ENCODE measurements at places on chromosomes 3 and 15. TPM values are rescaled to one million over a fixed set of nuclear protein-coding genes. Genes with fewer than 3 reads are reported as not detected.

DNA sequence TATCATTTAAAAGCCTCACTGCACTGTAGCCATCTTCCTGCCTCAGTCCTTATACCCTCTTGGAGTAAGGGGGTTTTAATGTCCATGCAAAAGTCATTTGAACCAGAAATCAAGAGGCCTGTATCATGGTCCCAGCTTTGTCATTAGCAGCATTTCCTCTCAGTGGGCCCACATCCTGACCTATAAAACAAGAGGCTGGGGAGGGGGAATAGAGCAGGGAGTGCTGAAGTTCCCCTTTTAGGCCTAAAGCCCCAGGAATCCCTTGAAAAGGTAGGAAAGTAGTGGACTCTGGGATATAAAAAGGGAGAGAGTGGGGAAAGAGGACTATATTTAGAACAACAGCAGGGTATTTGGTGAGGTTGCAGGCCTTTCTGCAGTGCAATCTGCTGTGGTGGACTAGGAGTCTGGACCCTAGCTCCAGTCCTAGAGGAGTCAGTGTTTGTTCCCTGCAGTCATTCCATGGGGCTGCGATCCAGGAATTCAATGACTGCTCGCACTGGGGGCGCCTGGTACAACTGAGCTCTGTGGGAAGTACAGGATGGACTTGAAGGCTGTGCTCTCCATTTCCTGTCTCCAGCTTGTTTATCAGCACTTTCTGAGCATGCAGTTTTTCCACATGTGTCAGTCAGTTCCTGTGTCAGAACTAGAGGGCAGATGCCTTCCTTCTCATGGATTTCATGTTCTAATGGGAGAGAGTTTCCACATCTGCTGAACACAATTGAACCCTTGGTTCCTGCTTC lies 46.8 kb downstream of the PDHB start:
- DNase-seq, result peak; percentile 36

- peak; percentile 90 for DNase-seq
Observed at GRCh38 chr15:90839187-90840071, 29.0 kb upstream of the FURIN start.

- DNase-seq, result no peak
Observed at GRCh38 chr3:6585360-6585759, 275.6 kb upstream of the GRM7 start.

Gene GPR62
- total RNA-seq, result 0.33 TPM

DNA sequence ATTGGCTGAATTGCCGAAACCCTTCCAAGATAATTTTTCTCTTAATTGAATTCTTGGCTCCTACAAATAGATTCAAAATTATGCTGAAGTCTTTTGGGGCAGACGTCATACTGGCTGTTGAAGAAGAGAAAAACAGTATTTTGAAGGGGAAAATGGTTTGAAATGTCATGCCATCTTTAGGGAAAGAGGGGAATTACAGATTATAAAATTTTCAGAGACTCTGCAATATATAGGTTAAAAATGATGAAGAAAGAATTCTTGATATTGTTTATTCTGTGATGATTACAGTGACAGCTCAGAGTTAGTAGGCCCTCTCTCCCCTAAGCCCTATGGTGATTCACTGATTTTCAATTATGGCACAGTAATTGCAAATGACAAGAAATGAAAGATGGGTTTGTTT lies 86.1 kb downstream of the CGNL1 start:
- DNase-seq, result no peak

DNA sequence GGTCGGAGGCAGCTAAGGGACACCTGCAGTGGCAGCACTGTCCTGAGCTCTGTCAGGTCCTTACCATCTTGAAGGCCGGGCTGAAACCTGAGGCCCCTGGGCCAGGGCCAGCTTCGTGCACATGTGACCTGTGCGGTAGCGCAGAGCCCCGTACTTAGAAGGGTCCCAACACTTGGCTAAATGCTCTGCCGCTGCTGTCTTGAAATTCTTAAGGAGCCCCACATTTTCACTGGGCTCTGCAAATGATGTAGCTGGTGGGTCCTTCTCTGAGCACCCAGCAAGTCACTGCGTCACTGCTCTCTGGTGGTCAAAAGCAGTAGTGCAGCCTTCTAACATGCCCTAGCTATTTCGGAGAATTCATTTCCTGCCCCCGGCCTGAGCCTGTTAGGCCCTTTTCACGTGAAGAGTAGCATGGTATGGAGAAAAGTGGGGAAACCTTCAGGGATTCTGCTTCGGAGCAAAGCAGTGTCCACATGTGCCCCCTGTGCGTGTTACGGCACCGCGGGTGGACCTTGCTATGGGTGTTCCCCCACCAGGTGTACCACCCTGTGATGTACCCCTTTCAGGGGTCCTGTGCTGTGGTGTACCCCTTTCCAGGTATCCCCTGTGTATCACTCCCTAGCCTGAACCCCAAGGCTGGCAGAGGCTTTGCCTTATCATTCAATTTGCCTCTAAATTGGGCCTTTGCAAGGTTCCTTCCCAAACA lies 79.7 kb downstream of the TMEM266 start:
- DNase-seq, result peak; percentile 89

DNA sequence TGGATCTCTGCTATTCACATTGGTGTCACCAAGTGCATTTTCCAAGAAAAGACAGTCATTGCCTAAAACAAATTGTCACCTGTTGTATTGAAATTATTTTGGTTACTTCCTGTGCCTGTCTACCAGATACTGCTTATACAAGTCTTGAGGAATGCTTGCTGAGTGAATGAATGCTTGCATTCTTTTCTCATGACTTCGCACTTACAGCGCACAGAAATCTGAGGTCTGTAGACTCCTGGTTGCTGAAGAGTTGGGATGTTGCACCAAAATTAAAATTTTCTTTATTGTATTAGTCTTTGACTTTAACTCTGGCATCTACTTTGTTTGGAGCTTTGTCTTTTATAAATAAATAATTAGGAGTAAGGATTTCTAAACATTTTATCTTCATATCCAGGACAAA lies 28.4 kb downstream of the SH3GL3 start:
- no peak for DNase-seq

- no peak for DNase-seq
Observed at GRCh38 chr15:24764375-24765171, 89.0 kb downstream of the NPAP1 start.

Gene GOLGA8N
- 0.57 TPM for total RNA-seq

Gene ZNF621
- 23.8 TPM for total RNA-seq

Gene TP63
- total RNA-seq, result not detected

Gene FOXB1
- 3.7 TPM for total RNA-seq

DNA sequence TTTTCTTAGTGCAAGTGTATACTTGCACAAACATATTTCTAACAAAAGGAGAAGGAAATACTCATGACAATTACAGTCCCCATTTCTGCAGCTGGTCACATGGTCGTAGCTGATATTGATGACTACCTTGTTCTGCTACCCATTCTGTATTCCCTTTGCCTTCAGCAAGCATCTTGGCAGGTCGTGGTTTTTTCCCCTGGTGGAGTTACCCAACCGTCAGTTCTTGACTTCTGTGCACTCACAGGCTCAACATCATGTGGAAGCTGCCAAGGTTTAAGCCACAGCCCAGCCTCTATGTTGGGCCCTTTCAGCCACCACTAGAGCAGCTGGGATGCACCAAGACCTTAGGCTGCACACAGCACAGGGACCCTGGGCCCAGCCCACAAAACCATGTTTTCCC lies 56.1 kb downstream of the VGLL3 start:
- no peak for DNase-seq

Gene MCTP2
- total RNA-seq, result 1.3 TPM

Gene EOMES
- 1.7 TPM for total RNA-seq

Gene HIGD2B
- not detected for total RNA-seq

Gene PLSCR2
- not detected for total RNA-seq

Gene PLCH1
- 17.8 TPM for total RNA-seq

DNA sequence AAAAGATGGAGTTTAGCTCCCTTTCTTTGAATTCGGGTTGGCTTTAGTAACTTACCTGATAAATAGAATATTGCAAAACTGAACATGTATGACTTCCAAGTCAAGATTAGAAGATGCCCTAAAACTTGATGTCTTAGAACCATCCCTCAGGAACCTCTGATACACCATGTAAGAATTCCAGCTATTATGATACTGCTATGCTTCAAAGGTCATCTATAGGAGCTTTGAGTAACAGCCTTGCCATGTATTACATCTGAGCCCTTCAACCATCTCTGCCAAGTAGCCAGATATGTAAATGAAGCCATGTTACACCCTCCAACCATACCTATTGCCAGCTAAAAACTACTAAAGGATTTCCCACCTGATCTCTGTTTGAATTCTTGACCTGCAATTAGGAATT lies 854.2 kb downstream of the SI start:
- no peak for DNase-seq

GRCh38 chr15:74549816-74550215 lies 8.8 kb downstream of the ARID3B start:
- no peak for DNase-seq

- DNase-seq, result no peak
Observed at GRCh38 chr3:37290551-37290950, 116.2 kb upstream of the LRRFIP2 start.

GRCh38 chr15:95284933-95285421 lies 1045.5 kb upstream of the NR2F2 start:
- no peak for DNase-seq

Measured in H9 (cell line).